RPMI7951 (cell line): ENCODE measurements at places on chromosomes 1 and 21. TPM values are rescaled to one million over a fixed set of nuclear protein-coding genes. Genes with fewer than 3 reads are reported as not detected.

CLCA4 gene
- not detected in 2 replicates for total RNA-seq

RYR2 gene
- total RNA-seq, result under 0.01 TPM in 1 of 2 replicates, not detected in the other

SV2A gene
- 11.4 and 12.7 TPM in 2 replicates for total RNA-seq

CR1L gene
- 0.24 TPM in 1 of 2 replicates, not detected in the other for total RNA-seq

MIXL1 gene
- total RNA-seq, result not detected in 2 replicates

LIN28A gene
- not detected in 2 replicates for total RNA-seq

DNA sequence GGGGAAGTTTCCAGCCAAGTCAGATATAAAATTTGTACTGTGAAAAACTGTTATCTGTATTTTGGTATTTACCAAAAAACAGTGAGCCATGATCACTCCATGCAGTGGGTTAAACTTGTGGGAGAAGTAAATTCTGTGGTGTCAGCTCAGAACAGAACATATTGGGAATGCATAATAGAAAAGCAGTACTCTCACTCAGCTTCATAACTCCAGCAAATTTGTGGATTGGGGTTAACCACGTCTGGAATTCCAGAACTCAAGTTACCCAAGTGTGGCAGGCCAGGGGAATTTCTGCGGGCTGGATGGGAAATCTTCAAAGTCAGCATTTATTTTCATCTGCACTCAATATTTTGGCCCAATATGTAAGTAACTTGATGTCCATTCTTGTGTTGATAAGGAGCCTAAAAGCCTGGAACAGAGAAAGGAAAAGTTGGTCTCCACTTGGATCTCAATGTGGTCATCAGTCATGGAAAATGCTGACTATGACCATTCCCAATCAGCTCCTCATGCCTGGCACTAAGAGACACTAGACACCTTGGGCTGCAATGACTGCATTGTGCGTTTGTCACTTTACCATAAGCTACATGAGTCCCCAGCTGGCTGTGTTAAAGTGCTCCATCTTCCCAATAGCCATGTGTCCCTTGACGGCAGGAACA is 39.1 kb upstream of the ENAH start:
- peak; percentile 85 for DNase-seq

DNA sequence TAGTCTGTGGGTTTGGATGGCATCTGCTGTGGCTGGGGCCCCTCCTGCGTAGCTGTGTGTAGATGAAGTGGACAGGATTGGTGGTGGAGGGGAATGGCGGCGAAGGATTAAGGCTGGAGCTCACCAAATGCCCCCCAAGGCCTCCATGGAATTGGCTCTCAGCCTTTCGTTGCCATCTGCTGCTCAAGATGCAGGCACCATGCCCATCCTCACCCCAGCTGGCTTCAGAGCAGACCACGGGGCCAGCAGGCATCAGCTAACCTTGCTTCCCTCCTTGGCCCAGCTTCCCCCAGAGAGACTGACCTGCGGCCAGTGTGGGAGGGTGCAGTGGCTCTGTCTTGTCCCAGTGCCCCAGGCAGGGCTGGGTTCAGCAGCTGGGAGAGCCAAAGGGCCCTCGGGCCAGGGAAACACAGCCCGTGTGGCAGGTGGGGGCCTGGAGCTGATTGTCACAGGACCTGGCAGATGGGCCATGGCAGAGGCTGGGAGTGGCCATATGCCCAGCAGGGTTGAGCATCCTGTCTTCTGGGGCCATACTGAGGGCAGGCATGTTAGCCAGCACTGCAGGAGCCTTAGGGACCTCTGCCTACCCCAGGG is 66.8 kb upstream of the ACTL8 start:
- DNase-seq, result no peak

DNA sequence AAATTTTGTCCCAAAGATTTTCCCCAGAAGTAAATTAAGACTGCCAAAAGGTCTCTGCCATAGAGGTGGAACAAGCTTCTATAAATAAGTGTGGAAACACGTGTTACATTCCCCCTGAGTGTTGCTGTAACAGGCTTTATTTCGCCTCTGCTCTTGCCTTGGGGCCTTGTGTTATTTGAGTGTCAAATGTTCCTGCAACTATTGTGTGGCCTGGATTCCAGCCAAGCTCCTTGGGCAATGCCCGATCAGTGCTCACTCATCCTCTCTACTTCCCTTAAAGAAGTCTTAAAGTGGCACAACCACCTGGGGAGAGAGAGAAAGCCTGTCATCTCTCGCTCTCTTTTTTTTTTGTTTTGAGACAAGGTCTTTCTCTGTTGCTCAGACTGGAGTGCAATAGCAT is 156.7 kb downstream of the NR5A2 start:
- peak; percentile 83 for DNase-seq

DNA sequence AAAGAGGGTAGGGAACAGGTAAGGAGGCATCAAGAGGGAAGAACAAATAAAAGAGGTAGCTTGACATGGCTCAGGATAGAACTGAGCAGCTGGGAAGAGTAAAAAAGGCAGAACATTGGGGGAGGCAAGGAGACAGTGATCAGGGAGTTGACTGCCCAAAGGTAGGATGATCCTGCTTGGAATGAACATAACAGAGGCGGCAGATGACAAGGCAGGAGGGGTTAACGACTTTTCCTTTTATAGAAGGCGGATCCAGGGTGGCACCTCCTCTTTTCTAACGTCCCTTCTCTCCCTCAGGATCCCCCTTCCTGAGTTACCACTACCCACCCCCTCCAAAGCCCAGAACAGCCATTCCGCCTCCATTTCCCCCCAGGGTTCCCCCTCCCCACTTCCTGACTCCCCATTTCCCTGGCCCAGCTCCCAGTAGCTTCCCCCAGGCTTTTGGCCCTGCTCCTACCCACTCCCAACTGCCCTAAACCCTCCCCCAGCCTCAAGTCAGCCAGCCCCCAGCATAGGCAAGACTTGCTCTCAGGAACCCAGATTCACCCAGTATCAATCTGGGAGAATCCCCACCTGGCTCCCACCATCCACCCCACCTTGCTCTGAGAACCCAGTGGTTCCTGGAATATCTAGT is 769 bp upstream of the ADAMTS4 start:
- peak; percentile 37 for DNase-seq

DNA sequence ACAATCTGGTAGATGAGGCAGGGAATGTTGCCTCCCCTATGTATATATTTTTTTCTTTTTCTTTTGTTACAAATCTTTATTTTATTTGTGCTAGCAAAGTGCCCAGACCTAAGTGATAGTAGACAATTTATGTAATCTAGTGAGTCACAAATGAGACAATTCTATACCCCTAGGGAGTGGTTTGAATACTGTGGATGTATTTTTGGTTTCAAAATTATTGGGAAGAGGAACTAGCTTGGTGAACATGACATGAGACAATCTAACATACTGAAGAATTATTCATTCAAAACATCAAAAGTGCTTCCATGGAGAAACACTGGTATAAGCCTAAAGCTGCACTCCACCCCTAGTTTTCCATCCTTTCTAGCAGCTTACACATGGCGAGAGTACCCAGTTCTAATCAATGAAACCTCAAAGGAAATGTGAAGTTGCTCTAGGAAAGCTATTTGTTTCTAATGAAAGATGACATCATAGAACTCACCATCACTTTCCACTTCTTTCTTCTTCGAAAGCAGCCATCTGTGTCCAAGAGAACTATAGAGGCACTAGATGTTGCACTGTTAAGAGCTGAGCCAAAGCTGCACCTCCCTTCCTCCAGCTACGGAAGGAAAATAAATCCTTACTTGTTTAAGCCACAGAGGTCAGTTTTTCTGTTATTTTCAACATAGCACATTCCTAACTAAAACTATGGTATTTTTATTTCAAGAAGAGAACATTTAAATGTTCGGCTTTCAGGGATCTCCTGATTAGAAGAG is 764.6 kb downstream of the LTN1 start:
- no peak for DNase-seq

DNA sequence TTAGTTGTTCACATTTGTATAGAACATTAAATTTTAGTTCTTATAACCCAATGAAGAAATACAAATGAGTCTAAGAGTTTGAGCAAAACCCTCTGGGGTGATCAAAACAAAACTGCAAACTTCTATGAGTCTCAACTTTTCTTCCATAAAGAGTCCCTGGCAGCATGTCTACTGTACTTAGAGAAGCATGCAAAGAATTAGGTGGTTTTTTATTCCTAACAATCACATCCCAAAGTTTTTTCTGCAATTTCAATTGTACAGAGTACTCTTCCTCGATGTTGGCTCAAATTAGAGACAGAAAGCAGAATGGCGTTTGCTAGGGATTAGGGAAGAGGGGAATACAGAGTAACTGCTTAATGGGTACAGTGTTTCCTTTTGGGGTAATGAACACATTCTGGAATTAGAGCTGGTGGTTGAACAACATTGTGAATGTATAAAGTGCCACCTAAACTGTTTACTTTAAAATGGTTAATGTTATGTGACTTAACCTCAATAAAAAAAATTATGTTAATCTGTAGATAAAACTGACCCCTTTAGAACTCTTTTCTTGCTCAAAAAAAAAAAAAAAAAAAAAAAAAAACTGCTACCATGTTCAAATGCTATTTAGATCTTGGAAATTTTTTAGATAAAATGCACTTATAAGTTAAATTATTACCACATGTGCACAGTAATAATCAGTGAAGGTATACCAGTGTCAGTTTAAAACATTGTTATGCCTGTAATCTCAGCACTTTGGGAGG is 4.8 kb downstream of the RC3H1 start:
- no peak for DNase-seq

- DNase-seq, result no peak
These were observed 211.7 kb upstream of the UBE2U start for GRCh38 chr1:63991685-63992084.

DNA sequence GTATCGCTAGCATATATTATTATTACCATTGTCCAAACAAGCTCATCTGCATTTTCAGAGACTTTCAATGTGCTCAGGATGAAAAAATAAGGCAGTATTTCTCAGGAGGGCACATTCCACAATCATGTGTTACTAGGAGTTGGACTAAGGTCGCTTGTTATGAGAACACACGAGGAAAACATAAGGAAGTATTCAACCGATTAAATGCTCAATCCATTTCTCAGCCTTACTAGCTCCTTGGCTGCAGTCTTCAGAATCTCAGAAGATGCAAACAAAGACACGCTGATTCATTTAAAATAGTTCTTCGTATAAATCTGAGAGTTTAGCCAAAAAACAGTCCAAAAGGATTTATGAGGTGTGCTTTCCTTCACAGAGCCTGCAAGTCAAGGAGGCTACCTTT is 82.0 kb upstream of the JAK1 start:
- DNase-seq, result no peak

GRCh38 chr1:64320922-64321614 is 117.6 kb downstream of the UBE2U start:
- DNase-seq, result no peak

GRCh38 chr1:155072531-155073289 is 5.9 kb upstream of the EFNA3 start:
- DNase-seq, result no peak

DNA sequence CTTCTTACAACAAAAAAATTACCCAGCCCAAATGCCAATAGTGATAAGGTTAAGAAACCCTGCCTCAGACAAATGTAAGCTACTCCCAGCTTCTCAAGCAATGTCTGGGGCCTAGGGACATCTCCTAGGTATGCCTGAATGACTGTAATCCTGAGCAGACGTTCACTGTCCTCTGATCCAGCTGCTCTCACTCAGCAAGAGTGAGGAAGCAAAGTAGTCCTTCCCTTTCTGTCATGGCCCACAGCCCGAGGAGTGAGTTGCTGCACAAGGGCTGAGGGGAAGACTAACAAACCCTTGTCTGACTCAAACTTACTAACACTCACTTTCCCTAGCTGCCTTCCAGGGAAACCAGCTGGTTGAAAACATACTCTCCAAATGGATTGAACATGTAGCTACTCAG is 124.9 kb upstream of the TNFSF4 start:
- DNase-seq, result peak; percentile 79

- peak; percentile 49 for DNase-seq
These were observed 20.3 kb downstream of the EPB41 start for GRCh38 chr1:28934676-28935075.

DNA sequence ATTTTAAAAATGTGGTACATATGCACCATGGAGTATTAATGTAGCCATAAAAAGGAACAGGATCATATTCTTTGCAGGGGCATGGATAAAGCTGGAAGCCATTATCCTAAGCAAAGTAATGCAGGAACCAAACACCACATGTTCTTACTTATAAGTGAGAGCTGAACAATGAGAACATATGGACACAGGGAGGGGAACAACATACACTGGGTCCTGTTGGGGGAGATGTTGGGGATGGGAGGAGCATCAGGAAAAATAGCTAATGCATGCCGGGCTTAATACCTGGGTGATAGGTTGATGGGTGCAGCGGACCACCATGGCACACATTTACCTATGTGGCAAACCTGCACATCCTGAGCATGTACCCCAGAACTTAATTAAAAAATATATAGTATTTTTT is 352.5 kb upstream of the KAZN start:
- DNase-seq, result no peak

GRCh38 chr1:29563092-29563491 is 326.8 kb downstream of the PTPRU start:
- DNase-seq, result no peak

DNA sequence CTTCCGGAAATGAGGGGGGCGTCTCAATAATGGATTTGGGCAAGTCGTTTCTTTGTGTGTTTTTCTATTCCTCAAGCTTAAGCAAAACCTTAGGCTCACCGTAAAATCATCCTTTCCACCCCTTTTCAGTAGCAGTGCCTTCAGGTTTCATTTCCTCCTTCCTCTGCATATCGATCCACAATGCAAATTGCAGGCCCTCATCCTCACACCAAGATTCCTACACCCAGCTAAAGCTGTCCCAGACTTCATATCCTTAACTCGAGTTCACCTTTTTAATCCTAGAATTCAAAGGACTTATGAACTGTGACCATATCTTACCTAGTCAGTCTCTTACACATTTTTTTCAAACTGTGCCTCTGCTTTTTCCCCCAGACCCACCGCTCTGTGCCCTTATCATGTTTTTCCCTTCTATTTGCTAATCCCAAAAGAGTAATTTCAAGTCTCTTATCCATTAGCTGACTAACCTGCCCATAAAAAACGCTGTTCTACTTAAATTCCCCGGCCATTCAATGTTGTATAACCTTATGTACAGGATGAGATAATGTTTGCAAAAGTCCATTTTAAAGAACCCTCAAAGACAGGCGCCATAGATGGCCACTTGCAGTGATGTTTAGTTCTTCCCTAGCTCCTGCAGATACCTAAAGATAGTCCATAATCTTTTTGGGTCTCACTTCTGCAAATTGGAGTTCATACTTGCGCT is 1.5 kb downstream of the AKIRIN1 start:
- DNase-seq, result no peak

GRCh38 chr1:228471762-228472398 is 15.3 kb upstream of the RNF187 start:
- DNase-seq, result peak; percentile 29

DNA sequence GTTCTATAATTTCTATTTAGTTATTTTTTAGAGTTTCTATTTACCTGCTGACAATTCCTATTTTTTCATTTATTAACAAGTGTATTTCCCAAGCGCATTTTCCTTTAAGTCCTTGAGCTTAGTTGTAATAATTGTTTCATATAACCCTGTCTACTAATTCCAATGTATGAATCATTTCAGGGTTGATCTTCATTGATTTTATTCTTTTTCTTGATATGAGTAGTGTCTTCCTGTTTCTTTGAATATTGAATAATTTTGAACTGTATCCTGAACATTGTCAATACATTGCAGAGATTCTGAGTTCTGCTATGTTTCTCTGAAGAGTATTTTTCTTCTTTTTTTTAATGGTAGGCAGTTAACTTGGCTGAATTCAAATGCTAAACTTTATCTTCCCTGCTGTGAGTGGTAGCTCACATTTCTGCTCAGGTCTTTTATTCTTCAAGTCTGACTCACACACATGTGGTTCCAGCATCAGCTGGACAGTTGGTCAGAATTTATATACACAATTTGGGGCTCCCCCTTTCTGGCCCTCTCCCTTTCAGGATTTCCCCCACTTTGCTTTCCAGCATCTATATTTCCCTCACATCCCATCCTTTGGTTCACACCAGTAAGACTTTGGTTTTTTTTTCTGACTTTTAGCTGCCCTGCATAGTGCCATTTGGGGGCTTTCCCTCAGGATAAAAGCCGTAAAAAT is 54.4 kb upstream of the WDR26 start:
- peak; percentile 47 for DNase-seq

- DNase-seq, result peak; percentile 2
These were observed 69.2 kb upstream of the AJAP1 start for GRCh38 chr1:4585216-4585615.
